ENCODE measurements at places on chromosomes 3 and 15.

DNA sequence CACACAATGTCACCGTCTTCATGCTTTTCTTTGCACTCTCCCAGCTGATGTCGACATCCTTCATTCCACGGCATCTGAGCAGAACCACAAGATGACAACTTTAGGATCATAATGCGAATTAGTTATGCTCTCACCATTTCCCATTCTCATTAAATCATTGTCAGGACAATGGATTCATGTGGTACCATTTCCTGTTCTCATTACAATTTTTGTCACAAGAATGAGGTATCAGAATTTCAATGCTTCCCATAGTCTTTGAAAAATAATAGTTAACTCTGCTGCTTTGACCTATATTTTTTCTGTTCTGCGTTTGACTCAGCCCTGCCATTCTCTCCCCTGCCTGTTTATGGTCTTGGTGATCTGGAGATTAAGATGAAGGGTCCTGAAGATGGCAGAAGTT is 175.7 kb upstream of the MDFIC2 start:
- DNase-seq = no peak

- DNase-seq = no peak
Observed at GRCh38 chr3:149145356-149145755, 15.9 kb downstream of the HPS3 start.

DNA sequence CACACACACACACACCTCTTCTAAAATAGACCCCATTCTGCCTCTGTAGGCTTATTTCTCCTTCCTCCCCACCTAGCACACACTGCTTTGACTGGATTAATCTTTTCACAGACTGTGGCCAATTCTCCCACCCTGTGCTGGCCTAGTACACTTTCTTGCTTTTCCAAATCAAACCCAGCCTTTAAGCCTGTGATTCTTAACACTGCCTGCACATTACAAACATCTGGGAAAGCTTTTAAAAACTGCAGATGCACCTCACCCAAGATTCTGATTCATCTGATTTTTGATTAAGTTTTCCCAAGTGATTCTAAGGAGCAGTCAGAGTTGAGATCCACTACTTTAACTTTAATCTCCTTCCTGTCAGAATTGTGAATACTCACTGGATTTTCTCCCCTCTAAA is 12.8 kb downstream of the CSNK1G1 start:
- DNase-seq = no peak

GRCh38 chr3:182969277-182969676 is 11.1 kb downstream of the DCUN1D1 start:
- no peak for DNase-seq

DNA sequence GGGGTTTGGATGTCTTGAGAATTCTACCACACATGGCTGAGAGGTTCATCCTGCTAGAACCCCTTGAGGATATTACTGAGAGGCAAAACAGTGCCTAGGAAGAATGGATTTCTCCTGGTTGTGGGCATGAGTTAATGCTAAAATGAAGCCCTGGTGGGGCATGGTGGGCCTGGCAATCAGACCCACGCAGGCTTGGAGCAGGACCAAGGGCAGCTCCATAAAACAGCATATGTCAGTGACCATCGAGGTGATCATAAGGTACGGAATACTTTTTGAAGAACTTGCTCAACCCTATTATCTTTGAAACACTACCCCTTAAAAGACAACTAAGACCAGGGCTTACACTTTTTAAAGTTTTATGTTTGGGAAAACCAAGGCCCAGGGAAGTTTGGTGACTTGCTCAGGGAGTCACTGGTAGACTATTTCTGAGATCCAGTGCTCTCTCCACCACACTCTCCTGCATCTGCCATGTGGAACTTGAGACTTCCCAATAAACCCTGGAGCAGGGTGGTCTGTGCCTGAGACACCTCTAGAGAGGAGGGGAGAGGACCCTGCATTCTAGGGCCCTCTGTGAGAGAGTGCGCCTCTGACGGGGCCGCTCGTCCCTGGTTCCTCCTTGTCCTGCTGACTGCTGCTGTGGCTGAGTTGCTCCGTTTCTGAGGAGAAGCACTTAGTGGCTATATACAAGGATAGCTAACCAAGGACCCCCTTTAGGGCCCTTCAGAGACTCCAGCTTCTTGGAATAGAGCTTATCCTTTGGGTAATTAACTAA is 28.0 kb upstream of the TIMP4 start:
- no peak for DNase-seq

- no peak for DNase-seq
Observed at GRCh38 chr3:88019024-88019423, 39.8 kb downstream of the CGGBP1 start.

Measured in stimulated activated CD4-positive, alpha-beta T cell treated with anti-CD3 and anti-CD28 coated beads, TNF-alpha, amount 100 ng/mL, for 1 hour (primary cell).